LHCN-M2 (cell line): ENCODE measurements at places on chromosomes 7 and 10. TPM values are rescaled to one million over a fixed set of nuclear protein-coding genes. Genes with fewer than 3 reads are reported as not detected.
A peak's percentile ranks its signal among the peaks of the same experiment; 100 is the strongest.

DNA sequence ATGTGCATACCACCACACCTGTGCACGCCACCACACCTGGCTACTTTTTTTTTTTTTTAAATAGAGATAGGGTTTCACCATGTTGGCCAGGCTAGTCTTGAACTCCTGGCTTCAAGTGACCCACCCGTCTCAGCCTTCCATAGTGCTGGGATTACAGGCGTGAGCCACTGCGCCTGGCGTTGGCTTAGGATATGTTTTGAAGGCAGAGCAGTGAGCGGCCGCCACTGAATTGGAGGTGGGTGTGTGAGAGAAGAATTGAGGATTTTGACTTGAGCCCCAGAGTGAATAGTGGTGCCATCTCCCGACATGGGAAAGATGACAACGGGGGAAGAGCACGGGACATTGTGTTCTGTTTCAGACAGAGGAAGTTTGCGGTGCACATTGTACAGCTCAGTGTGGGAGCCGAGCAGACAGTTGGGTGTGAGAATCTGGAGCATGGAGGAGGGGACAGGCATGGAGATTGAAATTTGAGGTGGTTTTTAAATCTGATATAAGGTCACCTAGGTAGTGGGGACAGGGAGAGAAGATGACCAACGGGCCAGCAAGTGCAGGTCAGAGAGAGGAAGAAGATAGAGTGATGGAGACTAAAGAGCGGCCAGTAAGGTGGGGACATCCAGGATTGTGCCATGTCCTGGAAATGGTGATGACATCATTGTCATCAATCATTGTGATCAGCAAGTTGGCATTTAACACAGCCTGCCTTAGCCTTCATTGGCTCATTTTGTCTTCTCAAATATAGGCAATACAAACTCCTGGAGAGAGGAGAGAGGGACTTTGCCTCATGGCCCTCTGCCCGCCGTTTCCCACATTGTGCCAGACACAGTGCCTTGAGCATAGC lies 35.8 kb downstream of the VWA2 start:
- no peak for DNase-seq

DNA sequence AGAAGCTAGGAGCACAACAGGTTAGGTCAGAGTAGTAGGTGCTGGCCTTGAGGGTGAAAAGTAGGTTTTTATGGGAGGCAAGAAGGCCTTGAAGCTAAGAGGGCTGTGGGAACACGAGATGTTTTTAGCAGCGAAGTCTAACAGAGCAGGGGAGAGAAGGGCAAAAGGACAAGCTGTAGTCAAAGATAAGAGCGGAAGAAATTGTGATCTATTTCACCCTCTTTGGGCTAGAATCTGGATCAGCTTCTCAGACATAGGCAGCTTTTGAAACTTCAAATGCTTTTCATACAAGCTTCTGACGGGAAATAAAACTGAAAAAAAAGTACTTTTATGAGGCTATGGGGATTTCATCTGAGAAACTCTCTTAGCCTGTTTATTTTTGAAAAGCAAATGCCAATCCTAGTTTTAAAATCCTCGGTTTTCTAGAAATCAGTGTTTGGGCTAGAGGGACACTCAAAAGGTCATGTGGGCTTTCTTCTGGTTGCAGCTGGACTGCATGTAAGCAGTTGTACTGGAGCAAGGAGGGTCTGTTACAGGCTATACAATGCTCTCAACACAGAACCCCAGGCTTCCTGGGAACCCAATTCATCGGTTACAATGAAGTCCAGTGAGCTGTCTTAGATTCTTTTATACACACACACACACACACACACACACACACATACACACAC lies 83.6 kb downstream of the RNF216 start:
- DNase-seq, result no peak

DNA sequence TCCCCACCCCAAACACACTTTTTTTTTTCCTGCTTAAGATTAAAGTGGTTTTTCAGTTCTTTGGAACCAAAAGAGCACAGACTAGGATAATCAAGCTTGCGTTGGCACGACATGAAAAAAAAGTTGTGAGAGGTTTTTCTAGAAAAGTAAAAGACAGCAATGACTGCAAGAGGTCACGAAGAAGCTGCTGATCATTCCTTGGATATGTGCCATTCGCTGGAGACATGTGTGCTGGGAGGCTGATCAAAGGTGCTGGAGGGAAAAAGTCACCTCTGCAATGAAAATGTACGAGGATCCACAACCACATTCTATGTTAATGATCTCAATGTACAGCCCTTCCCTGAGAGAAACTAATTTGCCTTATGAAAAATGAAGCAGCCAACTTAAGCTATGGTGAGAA lies 5.4 kb downstream of the AKR1B1 start:
- no peak for DNase-seq

DNA sequence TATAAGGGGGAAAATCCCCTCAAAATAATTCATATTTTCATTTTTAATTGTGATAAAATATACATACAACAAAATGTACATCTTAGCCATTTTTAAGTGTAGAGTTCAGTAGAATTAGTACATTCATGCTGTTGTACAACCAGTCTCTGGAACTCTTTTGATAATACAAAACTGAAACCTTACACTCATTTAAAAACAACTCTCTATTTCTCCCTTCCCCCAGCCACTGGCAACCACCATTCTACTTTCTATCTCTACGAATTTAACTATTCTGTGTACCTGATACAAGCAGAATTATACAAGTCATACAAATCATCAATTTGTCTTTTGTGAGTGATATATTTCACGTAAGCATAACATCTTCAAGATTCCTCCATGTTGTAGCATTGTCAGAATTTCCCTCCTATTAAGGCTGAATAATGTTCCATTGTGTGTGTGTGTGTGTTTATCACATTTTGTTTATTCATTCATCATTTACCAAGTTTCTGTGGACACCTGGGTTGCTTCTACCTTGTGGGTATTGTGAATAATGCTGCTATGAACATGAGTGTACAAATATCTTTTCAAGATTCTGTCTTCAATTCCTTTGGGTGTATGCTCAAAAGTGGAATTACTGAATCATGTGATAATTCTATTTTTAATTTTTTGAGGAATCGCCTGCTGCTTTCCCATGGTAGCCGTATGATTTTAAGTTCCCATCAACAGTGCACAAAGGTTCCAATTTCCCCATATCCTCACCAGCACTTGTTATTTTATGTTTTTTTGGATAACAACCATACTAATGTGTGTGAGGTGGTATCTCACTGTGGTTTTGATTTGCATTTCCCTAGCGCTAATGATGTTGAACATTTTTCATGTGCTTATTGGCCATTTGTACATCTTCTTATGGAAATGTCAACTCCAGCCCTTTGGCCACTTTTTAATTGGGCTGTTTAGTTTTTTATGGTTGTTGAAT lies 4.7 kb upstream of the EBLN1 start:
- no peak for DNase-seq

DNA sequence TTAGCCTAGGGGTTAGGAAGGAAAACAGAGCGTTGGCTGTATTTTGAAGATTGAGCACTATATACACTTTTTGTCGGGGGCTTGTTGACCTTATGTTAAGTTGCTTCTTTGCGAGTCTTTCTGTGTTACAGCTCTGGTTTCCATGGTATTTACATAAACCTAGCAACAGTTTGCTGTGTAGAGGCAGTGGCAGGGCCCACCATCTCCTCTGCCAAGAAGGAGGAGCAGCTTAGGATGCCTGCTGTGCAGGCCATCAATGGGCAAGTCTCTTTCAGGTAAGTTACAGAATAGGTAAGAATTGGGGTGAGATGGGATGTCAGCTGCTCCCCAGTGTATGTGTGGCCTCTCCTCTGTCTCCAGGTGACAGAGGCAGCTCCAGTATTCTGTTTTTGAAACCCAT lies 485.5 kb downstream of the LRMDA start:
- DNase-seq, result no peak

GRCh38 chr10:43013065-43013464 lies 63.8 kb upstream of the RET start:
- no peak for DNase-seq

DNA sequence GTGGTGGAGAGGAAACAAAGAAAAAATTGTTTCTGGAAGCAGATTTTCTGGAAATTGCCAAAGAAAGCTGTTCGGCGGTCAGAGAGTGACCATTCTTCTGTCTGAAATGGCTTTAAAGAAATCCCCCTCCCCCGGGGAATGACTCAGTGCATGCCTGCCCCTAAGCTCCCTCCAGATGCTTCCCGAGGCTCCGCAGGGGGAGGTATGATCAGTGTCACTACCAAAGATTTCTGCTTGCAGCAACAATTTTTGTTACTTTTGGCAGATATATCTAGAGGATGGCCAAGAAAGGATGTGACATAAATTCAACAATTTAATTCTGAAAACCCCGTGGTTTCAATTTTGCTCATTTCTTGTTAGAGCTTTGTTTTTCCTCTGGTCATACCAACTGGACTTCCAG lies 163.9 kb downstream of the JCAD start:
- peak; percentile 75 for DNase-seq

DNA sequence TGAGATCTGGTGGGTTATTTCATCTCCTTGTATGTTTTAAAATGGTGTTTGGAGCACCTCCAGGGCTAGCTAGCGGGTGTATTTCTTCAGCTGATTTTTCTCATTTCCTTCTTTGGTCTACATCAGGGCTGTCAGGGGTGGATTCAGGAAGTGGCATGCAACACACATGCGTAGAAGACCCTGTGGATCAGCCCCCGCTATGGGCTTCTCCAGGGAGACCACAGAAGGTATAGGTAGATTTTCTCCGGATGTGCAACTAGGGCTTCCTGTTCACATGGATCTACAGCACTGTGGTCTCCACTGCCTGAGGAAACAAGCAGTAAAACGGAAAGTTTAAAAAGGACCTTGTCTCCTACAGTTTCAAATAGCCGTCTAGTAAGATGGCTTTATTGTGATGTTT lies 10.4 kb downstream of the NUB1 start:
- no peak for DNase-seq

The NT5C2 gene
- 35.5 and 41.8 TPM in 2 replicates for total RNA-seq

The TMEM139 gene
- not detected in 2 replicates for total RNA-seq

The OPTN gene
- total RNA-seq, result 41.9 and 45.1 TPM in 2 replicates

The CEP55 gene
- total RNA-seq, result 99.7 and 102 TPM in 2 replicates
